Coronary artery (tissue), 2 donors: ENCODE measurements at places on chromosomes 7 and 10.

- no peak for DNase-seq
Observed at GRCh38 chr10:60382946-60383681, 6.6 kb downstream of the ANK3 start.

- no peak for DNase-seq
Observed at GRCh38 chr7:116423499-116423898, 76.0 kb upstream of the CAV2 start.

DNA sequence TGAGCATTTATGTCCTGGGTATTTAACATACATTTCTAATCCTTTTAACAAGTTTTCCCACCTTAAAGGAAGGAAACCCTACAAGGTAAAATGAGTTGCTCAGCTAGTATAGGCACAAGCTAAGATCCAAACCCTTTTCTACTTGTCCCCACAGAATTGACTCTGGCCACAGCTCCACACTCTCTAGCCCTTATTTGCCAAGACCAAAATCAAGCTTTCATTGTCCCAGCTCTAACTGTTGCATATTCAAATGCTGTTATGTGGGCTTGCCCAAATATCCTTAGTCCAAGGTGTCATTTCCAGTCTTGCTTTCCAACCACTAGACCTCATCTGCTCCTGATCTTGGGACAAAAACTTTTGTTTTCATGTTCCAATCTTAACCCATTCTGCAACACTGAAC is 31.3 kb upstream of the LSM8 start:
- DNase-seq = no peak

DNA sequence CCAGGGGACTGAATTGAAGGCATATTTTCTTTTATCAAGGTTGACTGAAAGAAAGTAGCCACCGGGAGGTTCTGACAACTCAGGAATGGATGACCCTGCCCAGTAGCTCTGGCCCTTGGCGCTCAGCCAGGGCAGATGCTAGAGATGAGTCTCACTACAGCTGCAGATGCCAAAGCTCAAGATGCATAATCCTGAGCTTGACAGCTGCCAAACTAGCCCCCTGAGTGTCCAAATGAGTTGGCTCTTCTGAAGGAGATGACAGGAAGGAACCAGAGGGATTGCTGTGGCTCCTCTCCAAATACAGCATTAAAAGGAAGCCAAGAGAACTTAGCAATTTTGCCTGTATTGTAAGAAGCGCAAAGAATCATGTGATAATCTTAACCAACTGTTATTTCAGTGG is 78.4 kb downstream of the NXPH1 start:
- no peak for DNase-seq
